Retina (tissue), 1 donor: ENCODE measurements at places on chromosomes 12 and 14.
A peak's percentile ranks its signal among the peaks of the same experiment; 100 is the strongest.

- no peak for DNase-seq
Observed at GRCh38 chr12:95484524-95484923, 10.6 kb downstream of the METAP2 start.

- no peak for DNase-seq
Observed at GRCh38 chr12:106987846-106988245, 900 bp upstream of the MTERF2 start.

DNA sequence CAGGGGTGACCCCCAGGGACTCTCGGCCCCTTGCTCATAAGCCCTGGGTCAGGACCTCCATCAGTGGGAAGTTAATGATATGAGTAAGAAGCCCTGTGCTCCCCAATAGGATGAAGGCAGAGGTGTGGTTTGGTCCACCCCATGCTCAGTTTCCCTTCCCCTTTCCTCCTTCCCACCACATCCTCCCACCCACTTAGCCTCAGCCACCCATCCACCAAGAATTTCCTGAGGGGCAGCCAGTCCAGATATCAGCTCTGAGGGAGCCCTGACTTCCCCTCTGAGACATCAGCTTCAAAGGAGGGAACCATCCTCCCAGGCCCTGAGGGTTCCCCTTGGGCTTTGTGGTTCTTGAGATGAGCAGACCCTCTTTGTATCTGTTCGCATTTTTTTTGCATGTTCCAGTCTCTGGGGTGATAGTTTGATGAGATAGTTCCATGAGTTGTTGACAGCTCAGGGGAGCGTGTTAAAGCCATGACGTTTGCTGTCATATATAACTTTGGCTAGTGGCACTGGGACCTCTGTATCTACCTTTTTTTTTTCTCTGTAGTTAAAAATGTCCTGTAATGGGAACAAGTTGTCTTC is 71.2 kb downstream of the LGMN start:
- no peak for DNase-seq

- DNase-seq, result no peak
Observed at GRCh38 chr14:72947366-72948160, 21.3 kb downstream of the DCAF4 start.

DNA sequence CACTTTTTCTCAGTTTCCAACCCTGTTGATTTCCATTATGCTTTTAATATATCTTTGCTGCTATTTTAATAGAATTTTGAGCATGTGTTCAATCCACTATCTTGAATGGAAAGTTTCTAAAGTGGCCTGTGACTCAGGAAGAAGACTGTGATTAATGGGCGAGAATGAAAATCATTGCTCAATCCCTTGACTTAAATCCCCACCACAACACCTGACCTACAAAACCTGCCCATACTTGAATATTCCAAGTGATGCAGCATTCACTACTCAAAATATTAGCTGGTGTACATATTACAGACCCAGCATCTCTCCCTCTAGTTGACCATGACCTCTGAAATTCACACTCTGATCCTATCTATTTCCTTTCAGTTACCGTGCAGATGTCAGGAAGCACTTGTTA is 1.3 kb upstream of the OAS3 start:
- DNase-seq, result no peak

GRCh38 chr14:103528146-103528586 is 830 bp upstream of the TRMT61A start:
- DNase-seq, result peak; percentile 55

DNA sequence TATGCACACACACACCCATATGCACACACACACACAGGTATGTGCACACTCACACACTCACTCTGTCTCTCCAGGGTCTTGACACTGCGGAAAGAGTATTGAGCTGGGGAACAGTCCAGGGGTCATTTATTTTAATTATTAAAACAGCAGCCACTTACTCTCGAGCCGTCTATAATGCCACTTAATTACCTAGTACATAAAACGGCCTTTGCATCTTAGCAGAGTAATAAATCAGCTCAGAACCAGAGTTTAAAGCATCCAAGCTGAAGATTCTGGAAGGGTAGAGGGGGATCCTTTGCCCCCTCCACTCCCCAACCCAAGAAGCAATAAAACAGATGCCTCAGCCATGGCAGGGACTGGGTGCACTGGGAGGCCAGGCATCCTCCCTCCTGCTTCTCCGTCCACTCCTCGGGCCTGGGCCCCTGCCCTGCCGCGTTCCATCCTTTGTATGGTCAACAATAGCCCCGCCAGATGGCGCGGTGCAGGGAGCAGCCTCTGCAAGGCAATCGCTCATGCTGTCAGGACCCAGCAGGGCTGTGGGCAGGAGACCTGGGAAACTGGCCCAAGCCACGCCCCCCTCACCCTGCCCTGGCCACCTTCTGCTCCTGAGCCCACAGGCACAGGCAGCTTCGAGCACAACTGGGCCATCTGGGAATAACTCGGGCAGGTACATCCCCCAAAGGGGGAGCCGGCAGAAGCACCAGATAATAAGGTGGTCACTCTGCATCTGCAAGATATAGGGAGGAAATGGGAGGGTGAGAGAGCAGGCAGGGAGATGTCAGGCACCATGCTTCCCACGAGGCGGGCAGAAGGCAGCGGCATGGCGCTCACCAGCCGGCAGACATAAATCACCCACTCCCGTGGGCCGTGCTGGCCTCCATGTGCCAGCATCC is 40.9 kb downstream of the CCDC85C start:
- peak; percentile 90 for DNase-seq

- DNase-seq, result no peak
Observed at GRCh38 chr12:75478116-75478794, 2.3 kb upstream of the GLIPR1 start.

GRCh38 chr12:27969624-27970400 is 2.7 kb downstream of the PTHLH start:
- peak; percentile 76 for DNase-seq

DNA sequence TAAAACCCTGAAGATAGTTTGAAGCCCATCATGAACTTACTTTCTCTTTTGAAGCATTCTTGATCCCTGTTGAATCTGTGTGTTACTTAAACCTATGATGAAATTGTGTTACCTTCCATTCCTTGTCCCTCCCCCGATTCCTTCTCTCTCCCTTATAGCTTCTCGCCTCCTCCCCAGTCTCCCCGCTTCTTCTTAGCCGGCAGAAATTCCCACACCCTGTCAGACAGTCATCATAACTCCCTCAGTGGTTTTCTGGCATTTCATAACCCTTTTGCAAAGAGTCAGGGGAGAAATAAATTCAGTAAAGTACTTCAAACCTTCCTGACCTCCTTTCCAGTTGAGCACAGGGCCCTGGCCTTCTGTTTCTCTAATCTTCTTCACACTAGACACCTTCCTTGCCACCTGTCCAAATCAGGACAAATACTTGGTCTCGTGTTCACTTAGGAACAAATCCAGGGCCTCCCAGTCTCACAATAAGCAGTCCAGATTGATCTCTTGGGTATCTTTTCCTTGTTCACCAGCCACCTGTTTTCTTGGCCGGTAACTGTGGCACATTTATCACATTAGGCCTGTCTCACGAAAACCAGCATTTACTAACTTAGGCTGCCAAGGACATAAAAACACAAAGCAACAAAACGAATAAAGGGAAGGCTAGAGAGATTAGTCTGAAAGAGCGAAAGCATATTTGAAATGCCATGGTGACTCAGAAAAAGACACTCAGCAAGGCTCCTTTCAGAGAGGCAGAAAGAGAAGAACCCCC is 355.9 kb downstream of the TMTC2 start:
- DNase-seq, result no peak

DNA sequence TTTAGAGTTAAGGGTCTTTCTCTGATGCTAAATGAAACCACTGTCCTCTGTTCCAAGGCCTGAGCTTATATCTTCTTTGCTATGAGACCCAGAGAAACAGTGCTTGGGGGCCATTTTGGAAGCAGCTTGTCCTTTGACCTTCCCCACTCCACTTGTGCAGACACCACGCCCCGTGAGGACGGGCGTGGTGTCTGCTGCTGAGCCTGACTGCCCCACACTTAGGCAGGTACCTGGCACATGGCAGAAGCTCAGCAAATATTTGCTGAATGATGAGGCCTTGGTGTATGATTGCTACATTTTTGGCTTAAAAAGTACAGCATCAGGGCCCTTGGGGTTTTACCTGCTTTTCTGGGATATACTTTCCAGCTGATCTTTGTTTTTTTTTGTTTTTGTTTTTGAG is 69.9 kb downstream of the RASSF3 start:
- DNase-seq, result no peak

DNA sequence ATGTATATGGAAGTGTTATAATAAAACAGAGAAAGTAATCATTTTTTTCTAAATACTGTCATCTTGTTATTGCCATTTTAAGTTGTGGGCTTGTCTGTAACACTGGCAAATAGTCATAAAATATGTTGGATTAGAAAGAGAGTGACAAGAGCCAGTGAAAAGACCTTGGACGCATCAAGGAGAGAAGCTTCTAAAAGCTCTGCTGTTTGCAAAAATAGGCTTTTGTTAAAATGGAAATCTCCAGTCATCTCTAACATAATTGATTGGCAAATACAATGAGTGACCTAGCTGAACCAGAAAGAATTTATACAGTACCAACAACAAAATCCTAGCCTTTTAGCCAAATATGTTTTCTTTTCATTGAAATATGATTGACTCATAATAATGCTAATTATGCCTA is 245.8 kb upstream of the RMST start:
- DNase-seq, result peak; percentile 10

- no peak for DNase-seq
Observed at GRCh38 chr14:68135566-68135965, 316.0 kb downstream of the RAD51B start.

DNA sequence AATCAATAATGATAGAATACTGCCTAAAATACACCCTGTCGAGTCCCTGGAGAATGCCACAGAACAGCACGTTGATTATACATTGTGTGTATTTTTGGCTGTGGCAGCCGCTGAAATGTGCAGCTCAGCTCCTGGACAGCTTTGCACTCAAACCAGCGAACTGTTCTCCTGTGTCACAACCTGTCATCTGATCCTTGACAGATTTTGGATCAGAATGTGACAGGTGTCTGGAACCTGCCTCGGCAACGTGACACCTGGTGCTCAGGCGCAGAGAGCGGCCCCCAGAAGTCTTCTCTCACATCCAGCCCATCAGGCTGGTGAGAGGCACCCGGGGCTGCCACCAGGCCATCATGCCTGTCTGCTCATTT is 19.3 kb downstream of the MVK start:
- DNase-seq, result no peak

GRCh38 chr14:54698966-54699530 is 132.1 kb downstream of the SAMD4A start:
- no peak for DNase-seq

- DNase-seq, result no peak
Observed at GRCh38 chr12:8554451-8555195, 13.9 kb upstream of the CLEC4E start.

- no peak for DNase-seq
Observed at GRCh38 chr14:75279763-75280290, 1.2 kb downstream of the FOS start.

DNA sequence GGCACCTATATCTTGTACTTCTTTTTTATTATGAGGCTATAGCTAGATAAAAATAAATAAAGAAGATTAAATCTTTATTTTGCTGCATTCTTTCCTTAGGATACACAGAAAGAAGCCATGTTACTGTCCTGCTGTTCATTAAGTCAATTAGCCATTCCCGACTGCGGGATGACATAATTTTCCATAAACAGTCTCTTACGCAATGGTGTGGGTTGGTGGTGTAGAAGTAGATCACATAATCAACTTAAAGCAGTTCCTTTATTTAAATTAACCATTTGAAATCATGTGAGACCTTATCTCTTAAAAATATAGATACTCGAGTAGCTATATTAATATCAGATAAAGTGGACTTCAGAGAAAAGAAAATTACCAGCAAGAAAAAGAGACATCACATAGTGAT is 40.2 kb downstream of the TAOK3 start:
- DNase-seq, result no peak

- DNase-seq, result no peak
Observed at GRCh38 chr12:55720894-55721444, 776 bp downstream of the RDH5 start.

DNA sequence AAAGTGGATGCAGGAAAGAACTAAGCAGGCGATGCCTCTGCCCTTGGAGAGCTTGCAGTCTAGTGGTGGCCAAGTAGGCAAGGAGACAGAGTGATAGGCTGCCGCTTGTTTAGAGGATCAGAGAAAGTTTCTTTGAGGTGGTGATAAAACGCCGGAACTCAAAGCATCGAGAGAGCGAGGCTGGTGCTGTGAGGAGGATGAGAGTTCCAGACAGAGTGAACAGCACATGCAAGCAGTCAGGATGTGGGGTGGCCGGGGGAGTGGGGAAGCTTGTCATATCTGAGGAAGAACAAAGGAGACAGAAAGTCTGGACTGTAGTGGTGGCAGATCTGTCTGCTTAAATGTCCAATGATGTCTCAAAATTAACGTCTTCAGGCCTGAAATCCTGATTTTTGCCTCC is 319.7 kb downstream of the SNAPC1 start:
- DNase-seq, result no peak

- peak; percentile 25 for DNase-seq
Observed at GRCh38 chr12:124395986-124396385, 101.1 kb downstream of the RFLNA start.

- no peak for DNase-seq
Observed at GRCh38 chr12:28343713-28344112, 153.5 kb downstream of the CCDC91 start.

DNA sequence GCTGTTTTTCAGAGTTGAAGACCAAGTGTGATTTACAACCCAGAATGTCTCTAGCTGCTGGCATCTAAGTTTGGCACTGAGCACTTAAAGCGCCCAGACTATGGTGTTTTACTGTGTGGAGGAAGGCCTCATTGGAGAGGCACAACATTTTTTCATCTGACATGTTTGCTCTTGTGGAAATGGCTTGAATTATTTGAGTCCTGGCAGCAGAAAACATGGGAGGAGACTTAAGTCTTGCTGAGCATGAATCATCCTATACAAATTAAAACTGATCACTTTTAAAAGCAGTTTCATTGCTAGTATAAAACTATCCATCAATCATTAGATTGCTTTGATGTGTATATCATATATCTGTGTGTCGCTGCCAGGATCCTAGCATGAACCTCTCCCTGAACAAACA is 85.9 kb upstream of the REP15 start:
- DNase-seq, result no peak

DNA sequence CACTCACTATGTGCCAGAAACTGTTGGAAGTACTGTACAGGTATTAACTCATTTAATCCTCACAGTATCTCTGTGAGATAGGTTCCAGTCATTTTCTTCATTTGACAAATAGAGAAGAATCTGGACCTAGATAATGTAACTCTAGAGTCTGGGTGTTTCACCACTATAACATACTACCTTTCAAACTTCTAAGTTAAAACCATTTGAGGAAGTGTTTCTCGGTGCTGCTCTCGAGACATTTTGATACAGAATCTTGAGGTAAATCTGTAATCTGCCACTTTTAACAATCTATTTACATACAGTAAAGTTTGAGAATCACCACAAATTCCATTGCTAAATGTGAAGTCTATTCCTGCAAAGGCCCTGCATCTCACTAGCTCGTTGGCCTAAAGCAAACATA is 8.8 kb downstream of the OLR1 start:
- DNase-seq, result no peak

- DNase-seq, result peak; percentile 84
Observed at GRCh38 chr12:118061873-118062843, 1.2 kb upstream of the WSB2 start.

DNA sequence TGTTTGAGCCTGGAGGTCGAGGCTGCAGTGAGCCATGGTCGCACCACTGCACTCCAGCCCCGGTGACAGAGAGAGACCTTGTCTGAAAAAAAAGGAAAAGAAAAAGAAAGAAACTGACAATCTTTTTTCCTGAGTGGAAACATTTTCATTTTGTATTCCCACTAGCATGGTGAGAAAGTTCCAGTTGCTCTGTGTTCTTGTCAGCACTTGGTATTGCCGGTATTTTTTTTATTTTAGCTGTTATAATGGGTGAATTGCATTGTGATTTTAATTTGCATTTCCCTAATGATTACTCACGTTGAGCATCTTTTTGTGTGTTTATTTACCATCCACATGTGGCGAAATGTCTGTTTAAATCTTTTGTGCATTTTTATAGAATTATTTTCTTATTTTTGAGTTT is 25.6 kb downstream of the GLT8D2 start:
- no peak for DNase-seq
